ENCODE measurements at places on chromosomes 5 and 9. TPM values are rescaled to one million over a fixed set of nuclear protein-coding genes. Genes with fewer than 3 reads are reported as not detected.

LHX6 gene
- total RNA-seq: not detected

TNFSF15 gene
- 1.0 TPM for total RNA-seq

ITGA2 gene
- 2.0 TPM for total RNA-seq

SKIC3 gene
- 78.4 TPM for total RNA-seq

SLC25A51 gene
- 33.9 TPM for total RNA-seq

SLIT3 gene
- not detected for total RNA-seq

LMNB1 gene
- total RNA-seq: 243 TPM

AMBP gene
- total RNA-seq: not detected

OMD gene
- total RNA-seq: not detected

PCDHGA8 gene
- total RNA-seq: 0.11 TPM

SLC28A3 gene
- 0.11 TPM for total RNA-seq

FBP2 gene
- not detected for total RNA-seq

TRIM36 gene
- total RNA-seq: 0.17 TPM

C9orf50 gene
- total RNA-seq: not detected

ORM2 gene
- not detected for total RNA-seq

HINT1 gene
- 251 TPM for total RNA-seq

TCF7 gene
- total RNA-seq: 283 TPM

BHMT2 gene
- total RNA-seq: not detected

OTP gene
- total RNA-seq: not detected

GCNT4 gene
- 5.3 TPM for total RNA-seq

SGCD gene
- 0.30 TPM for total RNA-seq

TEK gene
- total RNA-seq: not detected

CYSRT1 gene
- total RNA-seq: 0.55 TPM

SLC34A1 gene
- total RNA-seq: 2.1 TPM

SLC6A3 gene
- total RNA-seq: 0.08 TPM
